ENCODE measurements at places on chromosomes 6 and 20. TPM values are rescaled to one million over a fixed set of nuclear protein-coding genes. Genes with fewer than 3 reads are reported as not detected.

The PTCHD4 gene
- polyA plus RNA-seq, result 2.8 TPM

GRCh38 chr6:37160922-37161778, 8.8 kb upstream of the PIM1 start:
- DNase-seq, result no peak

The TMC2 gene
- polyA plus RNA-seq, result 0.09 TPM

The PPP1R14C gene
- polyA plus RNA-seq, result 23.4 TPM

The GSTA2 gene
- 0.29 TPM for polyA plus RNA-seq

- DNase-seq, result no peak
Measured at GRCh38 chr6:137744877-137745276, 122.2 kb upstream of the TNFAIP3 start.

The PACSIN1 gene
- polyA plus RNA-seq, result 0.59 TPM

The CGAS gene
- 3.0 TPM for polyA plus RNA-seq

The SLC35D3 gene
- polyA plus RNA-seq, result 0.07 TPM

The TINAG gene
- 0.55 TPM for polyA plus RNA-seq
